ENCODE measurements at places on chromosomes 5 and 9. TPM values are rescaled to one million over a fixed set of nuclear protein-coding genes. Genes with fewer than 3 reads are reported as not detected.

IL9 gene
- polyA plus RNA-seq: not detected

GRCh38 chr9:79257228-79257781 is 314.5 kb upstream of the TLE4 start:
- peak; percentile 51 for DNase-seq

PTPDC1 gene
- polyA plus RNA-seq: 10.5 TPM

DNA sequence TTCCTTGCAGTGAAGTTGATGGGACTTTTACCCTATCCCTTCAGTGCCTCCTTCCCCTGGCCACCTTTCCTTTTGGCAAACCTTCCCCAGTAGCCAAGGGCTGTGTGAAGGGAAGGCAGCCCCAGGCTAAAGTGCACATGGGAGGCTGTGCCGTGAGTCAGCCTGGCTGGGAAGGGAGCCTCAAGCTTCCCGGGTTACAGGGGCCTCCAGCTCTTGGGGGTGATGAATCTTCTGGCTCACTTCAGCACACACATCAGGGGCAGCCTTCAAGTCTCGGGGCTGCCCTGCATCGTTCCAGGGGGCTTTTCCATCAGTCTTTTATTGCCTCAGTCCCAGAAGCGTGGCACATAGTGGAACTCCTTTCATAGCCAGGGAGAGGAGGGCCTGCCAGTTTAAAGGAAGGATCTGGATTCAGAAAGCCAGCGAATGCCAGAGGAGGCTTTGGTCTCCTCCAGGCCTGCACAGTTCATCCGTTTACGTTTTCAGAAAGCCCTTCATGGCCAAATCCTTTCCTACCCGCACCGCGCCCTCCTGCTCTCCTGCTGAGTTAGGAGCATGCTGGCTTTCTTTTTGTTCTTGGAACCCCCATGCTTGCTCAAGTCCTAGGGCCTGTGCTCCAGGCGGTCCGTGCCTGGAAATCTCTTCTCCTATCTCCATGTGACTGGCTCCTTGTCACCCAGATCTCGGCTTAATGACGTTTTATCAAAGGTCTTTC is 134.8 kb upstream of the KLF4 start:
- DNase-seq: no peak

SLC36A3 gene
- not detected for polyA plus RNA-seq

SGCD gene
- polyA plus RNA-seq: 5.1 TPM

Measured in right renal cortex interstitium (tissue), 3 donors.